ENCODE measurements at places on chromosomes 4 and X.
A peak's percentile ranks its signal among the peaks of the same experiment; 100 is the strongest.

- no peak for DNase-seq
Measured at GRCh38 chr4:147102596-147102995, 156.9 kb upstream of the TTC29 start.

DNA sequence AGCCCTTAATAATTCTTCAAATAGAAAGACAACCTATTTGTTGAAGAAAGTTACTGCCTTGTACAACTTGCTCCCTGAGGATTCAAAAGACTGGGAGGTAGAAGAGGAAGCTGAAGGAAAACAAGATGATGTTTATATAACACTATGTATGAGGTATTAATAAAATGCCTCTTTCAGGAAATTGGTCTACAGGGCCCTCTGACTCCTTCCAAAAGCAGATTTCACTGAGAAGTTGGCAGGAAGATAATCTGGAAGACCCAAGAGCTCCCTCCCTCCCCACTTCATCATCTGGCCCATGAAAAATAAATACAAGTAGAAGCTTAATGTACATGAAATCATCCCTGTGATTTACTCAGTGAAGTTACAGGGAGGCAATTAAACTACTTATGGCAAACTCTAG is 107.5 kb upstream of the MAGEC2 start:
- no peak for DNase-seq

DNA sequence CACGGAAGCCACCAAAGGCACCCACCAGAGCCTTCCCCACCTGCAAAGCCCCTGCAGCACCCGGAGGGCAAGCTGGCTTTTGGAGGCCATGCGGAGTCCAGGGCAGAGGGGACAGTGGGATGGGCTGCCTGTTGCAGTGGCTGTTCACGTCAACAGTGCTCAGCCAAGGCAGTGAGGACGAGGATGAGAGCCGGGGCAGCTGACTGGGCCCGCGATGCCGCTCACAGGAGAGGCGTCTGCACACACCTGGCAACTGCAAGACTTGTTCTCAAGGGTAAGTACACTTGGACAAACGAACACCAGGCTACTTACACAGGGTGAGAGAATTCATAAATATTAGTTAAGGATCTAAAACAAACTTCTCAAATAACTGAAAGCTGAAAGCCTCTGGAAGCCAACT is 19.6 kb downstream of the FGFR3 start:
- no peak for DNase-seq

- no peak for DNase-seq
Measured at GRCh38 chr4:147734496-147734895, 2.6 kb downstream of the ARHGAP10 start.

GRCh38 chrX:123626962-123627361 is 105.9 kb downstream of the THOC2 start:
- no peak for DNase-seq

GRCh38 chr4:20313237-20314030 is 61.7 kb downstream of the SLIT2 start:
- DNase-seq = no peak

DNA sequence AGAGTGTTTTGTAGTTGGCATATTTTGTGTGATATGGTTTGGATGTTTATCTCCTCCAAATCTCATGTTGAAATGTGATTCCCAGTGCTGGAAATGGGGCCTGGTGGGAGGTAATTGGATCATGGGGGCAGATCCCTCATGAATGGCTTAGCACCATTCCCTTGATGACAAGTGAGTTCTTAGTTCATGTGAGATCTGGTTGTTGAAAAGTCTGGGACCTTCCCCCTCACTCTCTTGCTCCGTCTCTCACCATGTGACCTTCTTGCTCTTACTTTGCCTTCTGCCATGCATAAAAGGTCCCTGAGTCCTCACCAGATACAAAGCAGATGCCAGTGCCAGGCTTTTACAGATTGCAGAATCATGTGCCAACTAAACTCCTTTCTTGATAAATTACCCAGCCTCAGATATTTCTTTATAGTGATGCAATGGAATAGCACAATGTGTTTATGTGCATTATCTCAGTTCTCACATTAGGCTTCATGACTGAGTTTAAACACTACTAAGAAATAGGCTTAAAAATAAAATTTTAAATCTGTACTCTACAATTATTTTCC is 1348.8 kb downstream of the STIM2 start:
- no peak for DNase-seq

GRCh38 chr4:26964512-26964911 is 103.9 kb downstream of the STIM2 start:
- DNase-seq = no peak

- DNase-seq = peak; percentile 44
Measured at GRCh38 chr4:19309378-19309777, 942.3 kb upstream of the SLIT2 start.

DNA sequence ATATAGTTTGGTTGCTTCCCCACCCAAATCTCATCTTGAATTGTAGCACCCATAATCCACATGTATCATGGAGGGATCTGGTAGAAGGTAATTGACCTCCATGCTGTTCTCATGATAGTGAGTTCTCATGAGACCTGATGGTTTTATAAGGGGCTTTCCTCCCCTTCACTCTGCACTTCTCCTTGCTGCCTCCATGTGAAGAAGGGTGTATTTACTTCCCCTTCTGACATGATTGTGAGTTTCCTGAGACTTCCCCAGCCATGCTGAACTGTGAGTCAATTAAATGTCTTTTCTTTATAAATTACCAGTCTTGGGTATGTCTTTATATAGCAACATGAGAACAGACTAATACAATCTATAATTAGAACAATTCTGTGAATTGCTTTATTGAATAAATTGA is 11.9 kb upstream of the DCAF4L1 start:
- DNase-seq = no peak

DNA sequence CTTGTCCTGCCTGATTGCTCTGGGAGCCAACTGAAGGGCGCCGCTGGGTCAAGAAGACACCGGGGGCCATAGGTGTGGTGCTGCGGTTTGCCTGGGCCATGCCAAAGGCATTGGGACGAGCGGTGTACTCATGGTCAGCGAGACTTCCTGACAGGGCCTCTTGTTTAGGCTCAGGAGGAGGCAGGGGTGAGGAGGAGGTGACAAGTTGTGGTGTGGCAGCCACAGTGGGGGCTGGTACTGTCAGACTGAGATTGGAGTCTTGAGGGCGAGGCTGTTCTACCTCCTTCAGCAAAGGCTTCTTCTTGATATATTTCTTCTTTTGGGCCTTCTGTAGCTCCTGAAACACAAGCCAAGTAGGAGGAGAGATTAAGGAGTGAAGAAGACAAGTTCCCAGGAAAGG is 104.1 kb downstream of the PHF8 start:
- DNase-seq = no peak

DNA sequence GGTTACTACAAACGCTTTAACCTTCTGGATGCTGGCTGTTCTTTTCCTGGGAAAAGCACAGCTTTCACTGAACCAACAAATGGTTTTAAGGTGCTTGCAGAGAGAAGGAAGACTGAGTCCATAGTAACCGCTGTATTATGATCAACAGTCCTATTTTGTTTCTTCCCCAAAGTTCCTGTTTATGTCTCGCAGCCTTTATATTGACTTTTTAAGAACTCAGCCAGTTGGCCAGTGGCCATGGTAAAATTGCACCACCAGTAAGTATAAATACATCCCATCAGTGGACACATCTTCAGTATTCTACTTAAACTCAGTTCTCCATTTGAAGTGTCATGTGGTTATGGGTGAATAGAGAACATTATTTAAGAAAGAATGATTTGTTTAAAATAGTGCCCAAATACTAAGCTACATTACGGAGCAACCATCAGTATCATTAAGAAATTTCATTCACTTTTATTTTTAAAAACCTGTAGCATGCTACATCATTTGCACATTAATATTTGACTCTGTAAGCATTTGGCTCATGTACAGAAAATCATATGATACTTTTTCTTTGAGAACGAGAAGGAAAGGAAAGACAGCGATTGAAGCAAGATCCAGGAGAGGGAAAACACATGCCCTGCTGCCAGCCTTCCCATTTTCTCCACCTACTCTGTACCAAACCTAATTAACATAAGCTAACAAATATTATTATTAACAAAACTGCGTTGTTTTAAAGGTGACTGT is 287.0 kb downstream of the ARHGAP24 start:
- DNase-seq = no peak

DNA sequence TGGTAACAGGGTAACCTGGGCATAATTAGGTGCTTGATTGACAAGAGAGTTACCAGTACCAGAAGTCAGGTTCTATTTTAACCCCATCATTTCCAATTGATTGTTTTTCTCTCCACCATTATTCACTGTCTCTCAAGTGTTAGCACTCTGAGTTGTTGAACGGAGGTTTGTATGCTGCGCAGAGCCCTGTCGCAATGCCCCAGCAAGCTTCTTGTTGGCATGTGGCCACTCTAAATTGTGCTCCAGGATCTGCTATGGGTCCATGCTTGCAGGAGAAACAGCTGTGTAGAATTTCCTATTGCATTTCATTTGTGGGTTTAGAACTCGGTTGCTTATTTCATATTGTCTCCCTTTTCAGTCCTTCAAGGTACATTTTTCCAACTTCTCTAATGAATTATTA is 98.2 kb downstream of the KLHL8 start:
- DNase-seq = no peak

GRCh38 chrX:24877854-24878650 is 137.7 kb downstream of the ARX start:
- DNase-seq = no peak

DNA sequence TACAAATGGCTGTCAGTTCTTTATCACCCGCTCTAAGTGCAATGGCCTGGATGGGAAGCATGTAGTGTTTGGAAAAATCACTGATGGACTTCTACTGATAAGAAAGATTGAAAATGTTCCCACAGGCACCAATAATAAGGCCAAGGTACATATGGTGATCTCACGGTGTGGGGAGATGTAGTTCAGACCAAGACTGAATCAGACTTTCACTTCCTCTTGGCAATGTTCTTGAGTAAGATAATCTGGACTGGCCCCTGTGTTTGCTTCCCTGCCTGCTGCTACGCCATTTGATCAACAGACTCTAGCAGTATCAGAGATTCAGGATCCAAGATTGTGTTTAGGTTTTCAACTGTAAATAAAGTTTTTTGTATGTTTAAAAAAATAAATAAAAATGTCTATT is 682.2 kb upstream of the AMOT start:
- DNase-seq = no peak
